Cardiac muscle cell (in vitro differentiated cells and primary cell): ENCODE measurements at places on chromosomes 6 and 20. TPM values are rescaled to one million over a fixed set of nuclear protein-coding genes. Genes with fewer than 3 reads are reported as not detected.

Gene DBNDD2
- 51.2 and 62.9 TPM in 2 replicates for total RNA-seq

Gene GPR6
- not detected in 2 replicates for total RNA-seq

Gene HLA-DPB1
- 14.3 and 26.1 TPM in 2 replicates for total RNA-seq

GRCh38 chr6:149140137-149140909 lies 177.2 kb upstream of the TAB2 start:
- DNase-seq = no peak

DNA sequence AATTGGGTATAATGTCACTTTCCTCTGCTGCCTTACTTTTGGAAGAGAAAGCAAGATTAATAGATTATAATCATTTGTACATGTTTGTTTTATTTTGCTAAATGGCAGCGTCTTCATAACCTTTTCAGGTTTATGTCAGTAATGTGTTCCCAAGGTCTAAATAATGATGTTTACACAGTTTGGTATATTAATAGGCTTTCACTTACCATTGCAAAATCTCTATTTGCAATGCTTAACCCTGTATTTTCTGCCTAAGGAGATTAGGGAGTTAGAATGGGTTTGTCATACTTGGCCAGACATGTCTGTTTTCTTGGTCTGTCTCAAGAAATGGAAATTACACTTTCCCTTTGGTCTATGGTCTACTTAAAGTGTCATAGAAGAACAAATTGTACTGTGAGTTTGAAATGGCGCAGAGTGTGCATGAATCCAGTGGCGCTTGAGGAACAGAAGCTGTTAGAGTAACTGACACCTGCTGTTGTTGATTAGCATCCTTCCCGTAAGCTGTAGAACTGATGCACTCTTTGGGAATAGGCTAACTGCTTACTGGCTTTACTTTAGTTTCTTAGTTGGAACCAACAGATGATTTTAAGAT lies 261.1 kb downstream of the SAMD5 start:
- DNase-seq = no peak

Gene OR2B6
- not detected in 2 replicates for total RNA-seq

Gene TREM1
- not detected in 2 replicates for total RNA-seq

DNA sequence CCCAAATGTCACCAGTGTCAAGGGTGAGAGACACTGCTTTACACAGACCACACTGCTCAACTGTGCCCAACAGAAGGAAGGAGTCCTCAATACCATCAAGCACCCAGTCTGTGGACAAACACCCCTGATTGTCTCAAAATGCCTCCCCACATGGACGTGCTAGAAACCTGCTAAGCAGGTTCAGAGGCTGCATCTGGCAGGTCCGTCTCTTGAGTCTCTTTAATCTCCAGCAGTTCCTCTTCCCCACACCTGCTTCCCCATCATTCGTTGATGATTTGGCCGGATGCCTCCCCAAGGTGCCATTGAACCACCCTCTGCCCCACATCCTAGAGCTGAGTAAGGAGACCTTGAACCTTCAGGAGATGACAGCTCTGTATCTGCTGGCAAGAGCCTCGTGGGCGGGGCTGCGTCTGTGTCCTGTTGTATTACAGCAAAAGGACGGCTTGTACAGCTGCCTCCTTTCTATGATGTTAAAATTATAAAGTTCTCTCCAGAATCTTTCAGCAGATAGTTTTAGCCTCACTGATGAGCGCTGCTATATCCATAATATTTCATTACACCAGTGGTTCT lies 179.2 kb downstream of the PREX1 start:
- no peak for DNase-seq

DNA sequence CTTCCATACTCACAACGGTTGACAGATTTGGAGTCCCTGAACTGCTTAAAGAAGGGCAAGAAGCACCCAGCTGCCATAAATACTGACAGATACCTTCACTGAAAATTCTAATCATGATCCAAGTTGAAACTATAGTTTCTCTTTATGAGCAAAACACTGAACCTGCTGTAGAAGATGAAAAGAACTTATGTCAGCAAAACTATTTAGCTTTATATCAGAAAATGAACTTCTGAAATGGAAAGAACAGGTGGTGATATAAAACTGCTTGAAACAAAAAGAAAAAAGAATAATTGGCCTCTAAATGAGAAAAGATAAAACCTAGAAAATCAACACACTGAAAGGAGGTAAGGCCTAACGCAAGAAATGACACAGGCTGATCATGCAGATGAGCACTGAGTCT lies 72.4 kb downstream of the HACE1 start:
- no peak for DNase-seq

- no peak for DNase-seq
Observed at GRCh38 chr6:56435326-56435725, 187.9 kb upstream of the COL21A1 start.

DNA sequence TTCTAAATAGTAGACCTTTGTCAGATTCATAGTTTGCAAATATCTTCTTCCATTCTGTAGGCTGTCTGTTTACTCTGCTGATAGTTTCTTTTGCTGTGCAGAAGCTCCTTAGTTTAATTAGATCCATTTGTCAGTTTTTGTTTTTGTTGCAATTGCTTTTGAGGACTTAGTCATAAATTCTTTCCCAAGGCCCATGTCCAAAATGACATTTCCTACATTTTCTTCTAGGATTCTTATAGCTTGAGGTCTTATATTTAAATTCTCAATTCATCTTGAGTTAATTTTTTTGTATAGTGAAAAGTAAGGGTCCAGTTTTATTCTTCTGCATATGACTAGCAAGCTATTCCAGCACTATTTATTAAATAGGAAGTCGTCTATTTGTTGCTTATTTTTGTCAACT lies 287.0 kb downstream of the PACRG start:
- no peak for DNase-seq

DNA sequence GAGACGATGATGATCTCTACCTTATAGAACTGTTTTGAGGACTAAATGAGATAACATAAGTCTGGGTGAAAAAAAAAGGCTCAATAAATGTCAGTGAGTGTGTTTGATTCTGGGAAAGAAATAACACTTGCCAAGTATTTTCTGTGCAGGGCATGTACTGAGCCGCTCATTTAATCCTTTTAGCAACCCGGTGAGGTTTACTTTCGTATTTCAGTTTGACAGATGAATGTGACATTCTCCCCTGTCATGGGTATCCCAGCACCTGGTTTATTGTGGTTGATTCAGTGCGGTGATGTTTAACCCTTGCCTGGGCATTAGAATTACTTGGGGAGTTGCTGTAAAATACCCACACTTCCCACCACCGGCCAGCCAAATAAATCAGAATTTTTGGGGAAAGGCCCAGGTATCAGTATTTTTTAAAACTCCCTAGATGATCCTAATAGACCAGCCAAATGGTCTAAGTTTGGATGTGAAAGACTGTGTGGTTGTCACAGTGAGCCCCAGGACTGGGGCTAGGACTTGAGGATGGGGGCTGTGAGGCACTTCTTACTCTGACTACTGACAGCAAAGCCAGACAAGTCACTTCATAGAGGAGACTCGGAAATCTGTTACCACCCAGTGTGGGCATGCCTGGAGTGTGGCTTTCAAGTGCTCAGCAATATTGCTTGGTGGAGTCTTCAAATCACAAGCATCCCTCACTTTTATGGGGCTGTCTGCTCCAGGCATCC lies 100.2 kb upstream of the KCNG1 start:
- DNase-seq = no peak

GRCh38 chr20:18851629-18852028 lies 38.0 kb downstream of the SCP2D1 start:
- no peak for DNase-seq

DNA sequence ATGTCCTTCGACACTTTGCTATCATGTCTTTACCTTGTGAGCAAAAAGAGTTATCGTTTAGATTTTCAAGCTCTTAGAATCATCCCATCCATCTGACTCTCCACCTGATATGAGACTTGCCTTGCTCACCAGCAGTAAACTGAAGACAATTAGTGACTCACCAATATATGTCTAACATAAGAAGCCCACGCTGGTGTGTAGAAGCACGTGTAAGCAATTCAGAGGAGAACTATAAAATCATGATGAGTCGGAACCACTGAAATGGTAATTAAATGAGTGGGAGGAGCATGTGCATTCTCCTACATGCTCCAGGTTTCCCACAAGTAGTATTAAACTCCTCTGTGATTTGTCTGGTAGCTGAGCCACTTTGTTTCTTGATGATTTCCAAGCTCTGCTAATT lies 181.6 kb upstream of the RNF217 start:
- no peak for DNase-seq

GRCh38 chr6:124796464-124796970 lies 165.7 kb upstream of the RNF217 start:
- no peak for DNase-seq

- peak; percentile 55 for DNase-seq
Observed at GRCh38 chr20:52493171-52493721, 301.7 kb upstream of the ZFP64 start.

DNA sequence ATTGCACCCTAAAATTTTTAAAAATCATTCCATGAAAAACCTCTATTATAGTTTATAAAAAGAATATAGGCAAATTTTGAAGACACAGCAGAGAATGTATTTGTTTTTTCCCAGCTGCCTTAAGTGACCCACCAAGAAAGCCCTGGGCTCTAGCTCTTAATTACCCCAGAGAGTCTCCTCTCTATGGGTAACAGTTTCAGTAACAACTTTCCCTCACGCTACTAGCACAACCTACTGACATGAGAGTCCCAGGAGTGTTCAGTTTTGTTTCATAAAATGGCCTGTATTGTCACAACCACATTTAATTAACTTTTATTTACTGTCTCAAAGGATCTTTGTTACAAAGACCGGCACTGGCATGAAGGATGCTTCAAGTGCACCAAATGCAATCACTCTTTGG lies 41.5 kb downstream of the FHL5 start:
- DNase-seq = no peak
